Stimulated activated CD4-positive, alpha-beta T cell treated with anti-CD3 and anti-CD28 coated beads, Interleukin-1b, Interleukin-23, amount 100 ng/mL, for 1 hour (primary cell): ENCODE measurements at places on chromosomes 1 and 21.

GRCh38 chr21:46613391-46613790, 8.5 kb upstream of the S100B start:
- DNase-seq: no peak

GRCh38 chr1:101161619-101162018, 75.2 kb upstream of the S1PR1 start:
- no peak for DNase-seq

DNA sequence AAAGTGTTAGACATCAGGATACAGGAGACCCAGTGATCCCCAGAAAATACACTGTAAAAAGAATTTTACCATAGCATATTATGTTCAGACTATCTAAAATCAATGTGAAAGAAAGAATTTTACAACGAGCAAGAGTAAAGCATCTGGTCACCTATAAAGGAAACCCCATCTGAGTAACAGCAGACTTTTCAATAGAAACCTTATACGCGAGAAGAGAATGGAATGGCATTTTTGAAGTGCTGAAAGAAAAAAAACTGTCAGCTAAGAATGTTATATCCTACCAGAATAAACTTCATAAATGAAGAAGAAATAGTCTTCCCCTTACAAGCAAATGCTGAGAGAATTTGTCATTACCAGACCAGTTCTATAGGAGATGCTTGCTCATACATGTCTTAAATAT, 532.1 kb upstream of the NR5A2 start:
- no peak for DNase-seq

GRCh38 chr1:40381268-40382107, 8.0 kb downstream of the SMAP2 start:
- no peak for DNase-seq

GRCh38 chr1:206735553-206736031, 35.0 kb upstream of the IL19 start:
- DNase-seq: no peak

GRCh38 chr1:180213401-180214170, 16.5 kb upstream of the LHX4 start:
- DNase-seq: no peak

DNA sequence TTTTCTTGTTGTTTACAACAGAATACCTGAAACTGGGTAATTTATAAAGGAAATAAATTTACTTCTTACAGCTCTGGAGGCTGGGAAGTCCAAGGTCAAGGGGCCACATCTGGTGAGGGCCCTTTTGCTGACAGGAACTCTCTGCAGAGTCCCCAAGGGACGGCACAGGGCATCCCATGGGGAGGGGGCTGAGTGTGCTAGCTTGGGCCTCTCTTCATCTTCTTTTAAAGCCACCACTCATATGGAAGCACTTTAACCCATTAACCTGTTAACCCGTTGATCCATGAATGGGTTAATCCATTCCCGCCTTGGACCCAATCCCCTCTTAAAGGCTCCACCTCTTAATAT, 76.3 kb downstream of the OBSCN start:
- no peak for DNase-seq

DNA sequence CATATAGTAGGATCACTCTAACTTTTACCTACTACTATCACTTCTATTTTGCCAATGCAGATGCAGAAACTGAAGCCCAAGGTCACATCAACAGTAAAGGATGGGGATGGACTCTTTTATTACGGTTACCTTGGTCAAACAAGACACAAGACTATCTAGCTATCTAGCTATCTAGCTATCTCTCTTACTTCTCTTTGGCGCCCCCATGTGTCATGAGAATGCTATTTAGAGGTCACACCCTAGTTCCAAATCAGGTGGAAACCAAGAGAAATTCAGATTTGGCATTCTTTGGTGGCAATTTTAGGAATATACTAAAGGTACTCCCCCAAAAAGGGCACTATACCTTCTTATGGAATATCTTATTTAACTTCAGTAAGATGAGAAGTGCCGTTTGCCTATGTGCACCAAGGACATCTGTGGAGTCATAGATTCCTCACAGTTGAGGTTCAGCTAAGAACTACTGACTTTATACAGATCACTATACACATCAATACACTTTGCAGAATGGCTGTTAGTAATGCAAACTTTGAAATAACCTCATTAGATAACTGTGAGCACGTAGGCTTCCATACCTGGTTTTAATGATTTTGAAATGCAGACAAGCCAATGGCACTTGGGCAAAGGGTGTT, 6.7 kb downstream of the ZNF648 start:
- DNase-seq: peak; percentile 14

- DNase-seq: no peak
Measured at GRCh38 chr1:39354572-39354971, 136.9 kb upstream of the BMP8A start.

DNA sequence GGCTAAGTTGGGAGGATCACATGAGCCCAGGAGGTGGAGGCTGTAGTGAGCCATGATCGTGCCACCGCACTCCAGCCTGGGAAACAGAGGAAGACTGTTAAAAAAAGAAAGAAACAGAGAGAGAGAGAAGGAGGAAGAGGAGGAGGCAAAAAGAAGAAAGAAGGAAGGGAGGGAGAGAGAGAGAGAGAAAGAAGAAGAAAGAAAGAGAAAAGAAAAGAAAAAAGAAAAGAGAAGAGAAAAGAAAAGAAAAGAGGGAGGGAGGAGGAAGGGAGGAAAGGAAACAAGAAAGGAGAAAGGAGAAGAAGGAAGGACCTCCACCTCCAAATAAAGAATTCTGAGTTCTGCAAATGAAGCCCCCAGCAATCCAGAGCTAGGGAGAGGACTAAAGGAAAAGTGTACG, 82.0 kb downstream of the STUM start:
- no peak for DNase-seq

- DNase-seq: no peak
Measured at GRCh38 chr1:42960122-42960390, 1.4 kb upstream of the SLC2A1 start.

DNA sequence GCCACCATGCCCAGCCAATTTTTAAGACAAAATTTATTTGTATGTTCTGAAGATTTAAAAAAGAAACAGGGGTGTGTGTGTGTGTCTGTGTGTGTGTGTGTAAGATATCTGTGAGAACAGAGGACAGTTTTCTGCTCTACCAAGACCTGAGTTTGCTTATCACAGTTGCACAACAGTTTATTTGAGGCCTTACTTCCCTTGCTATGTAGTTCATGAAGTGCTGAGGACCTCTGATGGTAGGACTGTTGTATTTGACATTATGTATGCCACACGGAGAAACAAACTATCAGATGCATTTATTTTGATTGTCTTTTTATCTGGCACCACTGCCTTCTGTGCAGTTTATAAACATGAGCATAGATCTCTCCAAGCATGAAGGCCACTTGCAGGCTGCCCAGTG, 355.2 kb downstream of the PBX1 start:
- DNase-seq: no peak

- DNase-seq: no peak
Measured at GRCh38 chr1:232554409-232554808, 75.5 kb downstream of the SIPA1L2 start.

GRCh38 chr1:183595537-183595936, 5.3 kb upstream of the NCF2 start:
- no peak for DNase-seq

DNA sequence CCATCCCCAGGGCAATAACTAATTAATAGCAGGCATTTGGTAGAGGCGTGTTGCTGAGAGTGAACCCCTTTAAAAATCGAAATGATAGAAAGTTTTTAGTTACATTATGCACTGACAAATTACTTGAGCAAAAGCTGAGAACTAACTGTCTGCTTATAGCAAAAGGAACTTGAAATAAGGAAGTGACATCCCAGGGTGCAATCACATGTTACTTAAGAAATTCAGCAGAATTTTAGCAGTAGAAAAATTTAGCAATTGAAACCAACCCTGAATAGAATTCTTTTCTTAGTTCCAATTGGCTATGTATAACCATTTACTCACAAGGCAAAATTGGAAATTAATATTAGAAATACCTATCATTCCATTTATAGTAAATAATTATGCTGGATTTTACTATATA, 139.5 kb upstream of the SAMSN1 start:
- DNase-seq: no peak

DNA sequence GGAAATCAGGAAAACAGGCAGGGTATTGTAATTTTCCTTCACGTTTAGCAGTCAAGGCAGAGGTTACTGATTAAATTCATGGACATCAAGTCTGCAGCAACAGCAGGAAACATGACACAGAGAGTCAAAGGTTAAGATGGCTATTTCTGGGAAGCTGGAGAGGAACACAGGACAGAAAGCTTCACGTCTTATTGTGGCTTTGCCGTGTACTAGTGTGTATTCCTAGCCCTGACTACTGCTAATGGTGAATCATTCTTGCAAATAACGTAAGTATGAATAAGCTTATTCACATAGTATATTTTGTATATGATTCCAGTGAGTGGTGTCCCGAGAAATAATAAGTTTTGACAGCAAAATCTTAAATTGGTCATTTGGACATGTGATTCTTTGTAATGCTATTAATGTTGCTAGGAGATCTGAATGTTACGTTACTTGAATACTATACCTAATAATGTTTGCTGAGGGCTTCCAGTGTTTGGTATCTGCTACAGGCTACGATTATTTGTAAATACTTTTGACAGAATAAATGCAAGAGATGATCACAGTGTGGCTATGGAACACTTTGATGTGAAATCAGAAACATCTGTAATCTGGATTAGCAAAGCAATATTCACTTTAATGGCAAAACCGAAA, 77.4 kb downstream of the DISP1 start:
- DNase-seq: no peak

GRCh38 chr21:17548262-17548661, 35.4 kb downstream of the CXADR start:
- DNase-seq: no peak

- DNase-seq: no peak
Measured at GRCh38 chr1:106278716-106279115, 777.8 kb upstream of the PRMT6 start.

- DNase-seq: no peak
Measured at GRCh38 chr1:44632598-44632997, 41.7 kb downstream of the TMEM53 start.

DNA sequence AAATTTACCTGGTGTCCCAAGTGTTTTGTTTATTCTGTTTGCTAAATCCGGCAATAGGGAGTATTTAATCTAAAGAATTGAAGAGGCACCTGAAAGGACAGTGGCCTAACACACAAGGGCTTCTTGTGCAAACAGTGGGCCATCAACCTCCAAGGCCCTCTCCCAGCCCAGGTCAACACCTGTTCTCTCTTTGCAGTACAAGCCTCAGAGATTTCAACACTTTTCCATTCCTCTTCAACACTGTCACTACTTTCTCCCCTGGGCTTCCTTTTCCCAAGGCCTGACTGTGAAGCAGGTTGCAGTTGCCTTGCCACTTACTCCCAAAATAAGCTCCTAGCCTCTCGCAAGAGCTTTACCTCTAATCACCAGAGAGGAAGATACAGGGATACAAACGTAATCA, 3.2 kb upstream of the SNAPIN start:
- DNase-seq: no peak

DNA sequence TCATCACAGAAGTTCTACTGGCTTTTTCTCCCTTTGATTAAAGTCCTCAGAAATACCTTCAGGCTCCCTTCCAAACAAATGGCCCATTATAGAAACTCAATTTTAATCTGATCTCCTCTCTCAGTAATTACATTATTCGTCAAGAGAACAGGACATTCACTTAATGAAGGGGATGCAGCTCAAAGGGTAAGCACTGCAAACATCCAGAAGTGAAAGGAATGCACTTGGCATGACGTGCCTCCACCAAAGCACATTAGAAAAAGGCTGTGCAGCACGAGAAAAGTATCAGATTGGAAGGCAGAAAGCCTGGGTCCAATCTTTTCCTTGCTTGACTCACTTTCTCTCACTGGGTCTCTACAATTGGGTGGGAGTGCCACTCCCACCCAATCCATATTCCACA, 222.6 kb upstream of the BEND5 start:
- no peak for DNase-seq

DNA sequence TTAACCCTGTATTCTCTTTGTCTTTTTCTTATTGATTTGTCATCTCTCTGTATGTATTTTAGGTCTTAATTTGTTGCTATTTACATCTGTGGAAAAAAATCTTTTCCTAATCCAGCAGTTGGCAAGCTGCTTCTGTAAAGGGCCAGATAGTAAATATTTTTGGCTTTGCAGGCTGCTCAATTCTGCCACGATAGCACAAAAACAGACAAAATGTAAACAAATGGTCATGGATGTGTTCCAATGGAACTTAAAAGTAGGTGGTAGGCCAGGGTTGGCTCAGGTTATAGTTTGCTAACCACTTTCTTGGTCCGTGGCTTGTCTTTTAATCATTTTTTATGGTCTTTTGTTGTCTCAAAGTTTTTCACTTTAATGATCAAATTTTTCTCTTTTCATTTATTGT, 371.8 kb downstream of the HHAT start:
- no peak for DNase-seq

DNA sequence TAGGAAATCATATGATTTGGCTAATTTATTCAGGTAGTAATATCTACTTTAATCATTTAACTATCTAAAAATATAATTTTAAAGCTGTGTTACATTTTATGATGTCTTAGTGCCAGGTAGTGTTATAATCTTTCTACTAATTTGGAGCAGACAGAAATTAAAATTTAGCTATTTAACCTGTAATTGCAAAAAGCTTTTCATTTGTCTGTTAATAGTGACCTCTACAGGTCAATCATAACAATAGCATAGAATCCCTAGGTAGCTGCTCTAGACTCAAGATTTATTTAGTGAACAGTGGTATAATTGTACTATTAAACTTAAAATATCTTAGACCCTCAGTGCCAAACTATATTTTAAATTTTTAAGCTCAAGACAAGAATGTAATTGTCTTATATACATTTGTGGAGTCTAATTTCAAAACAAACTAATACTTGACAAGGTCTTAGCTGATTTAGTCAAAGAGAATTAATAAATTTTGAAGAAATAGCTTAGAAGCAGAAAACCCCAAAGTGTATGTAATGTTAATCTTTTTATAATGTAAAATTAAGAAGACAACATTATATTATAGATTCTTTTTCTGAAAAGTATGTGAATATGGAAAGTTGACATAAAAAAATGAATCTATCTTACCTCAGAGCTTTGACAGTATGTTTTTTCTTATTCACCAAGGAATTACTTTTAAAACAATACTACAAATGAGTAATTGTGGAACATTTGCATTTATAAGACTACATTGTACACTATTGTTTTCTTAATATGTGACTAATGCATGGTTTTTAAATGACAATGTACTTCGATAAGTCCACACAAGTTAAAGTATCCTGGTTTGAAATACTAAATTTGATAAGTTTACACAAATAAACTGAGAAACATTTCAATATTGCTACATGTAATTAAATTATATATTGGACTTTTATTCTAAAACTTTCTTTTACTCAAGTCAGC, 64.1 kb upstream of the RNPC3 start:
- no peak for DNase-seq

GRCh38 chr1:245663841-245664240, 509.1 kb downstream of the KIF26B start:
- no peak for DNase-seq

- DNase-seq: no peak
Measured at GRCh38 chr1:59674595-59674994, 140.2 kb upstream of the HOOK1 start.

GRCh38 chr1:24540906-24541710, 14.8 kb upstream of the NCMAP start:
- no peak for DNase-seq
